ENCODE measurements at places on chromosomes 1 and 21.

GRCh38 chr1:182602935-182603645 lies 1.1 kb downstream of the RGS16 start:
- DNase-seq, result no peak

- DNase-seq, result no peak
Observed at GRCh38 chr1:64212031-64212430, 8.6 kb downstream of the UBE2U start.

GRCh38 chr1:76580206-76580605 lies 287.1 kb upstream of the ST6GALNAC5 start:
- no peak for DNase-seq

DNA sequence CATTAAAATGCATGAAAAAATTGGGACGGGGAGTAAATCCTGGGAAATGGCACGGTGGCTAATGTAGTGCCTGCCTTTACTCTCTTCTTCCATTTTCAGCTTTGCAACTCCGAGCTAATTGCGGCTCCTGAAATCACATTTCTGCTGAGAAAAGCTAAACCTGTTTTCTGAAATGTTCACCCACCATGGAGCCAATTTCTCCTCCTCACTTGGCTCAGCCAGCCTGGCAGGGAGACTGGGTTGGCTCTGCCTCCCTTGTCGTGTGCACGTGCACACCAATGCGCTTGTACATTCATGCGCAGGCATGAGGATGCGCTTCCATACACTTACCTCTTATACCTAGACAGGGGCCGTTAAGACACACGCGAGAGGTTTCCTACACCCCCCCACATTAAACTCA lies 165.4 kb downstream of the PLXNA2 start:
- no peak for DNase-seq

DNA sequence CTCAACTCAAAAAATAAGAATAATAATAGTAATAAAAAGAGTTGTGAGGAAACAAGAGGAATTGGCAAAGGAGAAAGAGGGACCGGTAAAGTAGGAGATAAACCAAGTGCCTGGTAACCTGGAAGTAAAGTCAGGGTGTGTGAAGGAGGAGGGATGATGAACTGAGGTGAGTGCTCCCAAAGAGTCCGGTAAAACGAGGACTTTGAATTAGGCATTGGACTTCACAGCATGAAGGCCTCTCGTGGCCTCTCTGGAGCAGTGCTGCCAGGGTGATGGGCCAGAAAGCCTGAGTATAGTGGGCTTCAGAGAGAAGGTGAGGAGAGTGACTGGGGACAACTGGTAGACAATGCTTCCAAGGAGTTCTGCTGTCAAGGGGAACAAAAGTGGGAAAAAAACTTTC lies 17.6 kb downstream of the RPL11 start:
- no peak for DNase-seq

DNA sequence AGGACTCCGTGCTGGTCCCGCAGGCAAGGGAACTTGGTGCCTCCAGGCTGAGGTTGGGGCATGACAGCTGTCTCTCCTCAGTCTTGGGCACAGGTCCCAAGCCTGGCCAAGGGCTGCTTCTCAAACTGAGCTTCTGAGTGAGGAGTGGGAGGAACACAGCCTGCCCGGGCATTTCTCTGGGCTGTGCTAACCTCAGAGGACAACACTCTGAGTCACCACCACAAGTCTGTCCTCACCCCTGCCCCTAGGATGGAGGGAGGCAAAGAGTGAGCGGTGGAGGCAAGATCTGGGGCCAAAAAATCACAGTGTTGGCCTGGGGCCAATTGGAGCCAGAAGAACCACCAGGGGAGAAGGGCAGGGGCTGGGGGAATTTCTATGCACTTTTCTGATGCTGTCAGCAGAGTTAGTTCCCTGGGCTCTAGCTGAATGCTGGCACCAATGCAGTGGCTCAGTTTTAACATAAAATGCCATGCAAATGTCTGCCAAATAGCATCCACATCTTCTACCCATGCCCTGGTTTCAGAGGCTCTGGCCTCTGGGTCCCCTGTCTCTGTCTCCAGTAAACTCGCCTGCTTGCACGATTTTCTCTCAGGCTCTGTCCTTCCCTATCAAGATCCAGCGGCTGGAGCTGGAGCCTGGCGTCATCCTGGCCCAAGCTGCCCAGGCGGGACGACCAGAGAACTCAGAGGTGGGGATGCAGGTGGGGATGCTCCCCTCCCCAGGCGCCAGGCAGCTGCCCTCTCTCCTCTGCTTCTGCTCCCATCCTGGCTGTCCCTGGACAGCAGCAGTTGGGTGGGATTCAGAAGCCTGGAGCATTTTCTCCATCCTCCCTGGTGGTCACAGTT lies 11.0 kb upstream of the CDK18 start:
- no peak for DNase-seq

DNA sequence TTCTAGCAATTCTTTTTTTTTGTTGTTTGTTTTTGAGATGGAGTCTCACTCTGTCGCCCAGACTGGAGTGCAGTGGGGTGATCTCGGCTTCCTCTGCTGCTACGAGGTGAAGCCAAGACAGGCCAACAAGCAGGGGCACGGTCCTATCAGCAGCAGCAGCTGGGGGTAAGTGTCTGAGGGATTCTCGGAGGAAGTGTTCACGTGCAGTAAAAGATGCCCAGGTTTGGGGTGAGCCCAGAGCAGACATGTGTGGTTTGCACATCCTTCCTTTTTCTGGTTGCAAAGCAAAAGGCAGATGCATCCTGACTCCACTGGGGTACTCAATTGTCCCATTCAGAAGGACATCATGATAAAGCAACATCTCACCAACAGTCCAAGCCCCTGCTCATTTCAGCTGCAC lies 27.7 kb downstream of the PIGP start:
- DNase-seq, result no peak
